Psoas muscle (tissue), 8 donors: ENCODE measurements at places on chromosomes 4 and X. TPM values are rescaled to one million over a fixed set of nuclear protein-coding genes. Genes with fewer than 3 reads are reported as not detected.

The ADGRG2 gene
- 0.48 TPM for total RNA-seq

The MAGEC1 gene
- total RNA-seq, result not detected

The MAOA gene
- total RNA-seq, result 22.8 TPM

The HSFX1 gene
- 2.2 TPM for total RNA-seq

The RPS6KA3 gene
- total RNA-seq, result 56.4 TPM

The PDCL2 gene
- not detected for total RNA-seq

The STATH gene
- total RNA-seq, result not detected

The FAM200B gene
- 22.7 TPM for total RNA-seq

The DTHD1 gene
- total RNA-seq, result not detected

The AR gene
- total RNA-seq, result 7.3 TPM

The TCEAL3 gene
- total RNA-seq, result 10.0 TPM

The GYPE gene
- not detected for total RNA-seq

The CYTL1 gene
- total RNA-seq, result not detected

The ZNF41 gene
- total RNA-seq, result 12.4 TPM

The KLHL15 gene
- 7.3 TPM for total RNA-seq

The FGFR3 gene
- 0.71 TPM for total RNA-seq

The RBM46 gene
- not detected for total RNA-seq

The CDKL2 gene
- 0.30 TPM for total RNA-seq

The CLDN22 gene
- total RNA-seq, result not detected
